Mesothelial cell of epicardium (in vitro differentiated cells): ENCODE measurements at places on chromosomes 11 and 22. TPM values are rescaled to one million over a fixed set of nuclear protein-coding genes. Genes with fewer than 3 reads are reported as not detected.

DNA sequence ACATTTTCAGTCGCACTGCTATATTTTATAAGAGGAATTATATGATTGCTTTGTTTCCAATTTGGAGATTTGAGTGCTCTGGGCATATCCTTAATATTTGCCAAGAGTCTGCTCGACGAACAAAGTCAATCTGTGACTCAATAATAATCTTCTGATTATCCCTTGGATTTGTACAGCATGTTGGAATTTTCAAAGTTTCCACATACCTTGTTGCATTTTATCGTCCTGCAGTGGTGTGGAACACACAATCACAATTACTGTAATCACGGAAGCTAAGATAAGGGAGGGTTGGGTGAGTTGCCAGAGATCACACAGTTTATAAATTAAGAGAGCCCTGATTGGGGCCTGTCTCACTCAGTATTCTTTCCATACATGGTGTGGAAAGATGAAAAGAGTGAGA, 189.3 kb downstream of the GUCY1A2 start:
- no peak for DNase-seq

BIK gene
- total RNA-seq: 8.0 to 9.9 TPM (median 9.3 TPM) in 3 replicates

TRIM49 gene
- total RNA-seq: not detected in 3 replicates

- no peak for DNase-seq
These were observed 69.7 kb downstream of the SCN3B start for GRCh38 chr11:123584737-123585136.

DNA sequence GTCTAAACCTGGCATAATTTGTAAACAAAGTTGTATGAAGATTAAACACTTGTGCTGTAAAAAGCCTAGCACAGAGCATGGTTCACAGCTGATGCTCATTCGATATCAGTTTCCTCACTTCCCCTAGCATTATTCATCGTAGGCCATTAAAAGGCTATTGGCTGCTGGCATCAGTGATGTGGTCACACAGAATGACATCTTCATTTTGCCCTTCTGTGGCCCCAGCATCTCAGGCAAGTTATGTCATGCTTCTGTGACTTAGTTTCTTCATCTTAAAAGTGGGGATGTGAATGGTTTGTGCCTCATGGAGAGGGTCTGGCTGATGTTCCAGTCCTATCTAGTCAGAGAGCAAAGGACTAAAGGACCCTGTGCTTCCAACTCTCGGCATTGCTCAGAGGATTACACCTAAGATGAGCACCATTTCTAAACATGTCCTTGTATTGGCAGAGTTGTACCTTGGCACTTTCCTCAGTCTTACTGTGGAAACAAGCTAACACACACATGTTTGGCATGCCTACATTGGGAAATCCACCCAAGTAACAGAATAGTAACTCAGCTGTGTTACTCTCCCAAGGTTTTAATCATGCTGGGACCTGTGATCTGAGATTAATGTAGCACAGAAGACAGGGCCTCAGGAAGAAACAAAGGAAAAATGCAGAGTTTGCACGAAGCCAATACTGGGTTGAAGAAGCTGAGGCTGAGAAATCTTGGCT, 83.5 kb upstream of the OR9Q1 start:
- DNase-seq: no peak

CHID1 gene
- 88.3 to 95.9 TPM (median 95.4 TPM) in 3 replicates for total RNA-seq
